Spinal cord (tissue), 10 donors: ENCODE measurements at places on chromosomes 1 and 21.

GRCh38 chr1:32761253-32761877 is 55.8 kb downstream of the YARS1 start:
- no peak for DNase-seq

DNA sequence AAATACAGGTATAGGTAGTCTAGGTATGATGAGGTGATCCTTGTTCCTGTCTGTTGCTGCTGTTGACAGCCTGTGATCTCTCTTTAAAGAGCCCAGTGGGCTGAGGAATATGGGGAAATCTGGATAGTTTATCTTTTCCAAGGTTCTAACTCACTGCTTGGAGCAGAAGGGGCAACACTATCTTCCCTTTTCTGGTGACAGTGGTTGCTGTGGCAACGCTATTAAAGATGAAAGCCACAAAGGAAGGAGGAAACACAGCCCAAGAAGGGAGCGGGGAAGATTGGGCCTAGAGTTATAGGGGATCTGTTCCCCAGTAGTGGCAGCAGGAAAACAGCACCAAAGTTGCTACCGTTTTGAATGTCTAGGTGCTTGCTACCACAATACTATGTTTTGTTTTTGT is 8.8 kb downstream of the PCP4L1 start:
- no peak for DNase-seq

- DNase-seq: no peak
Observed at GRCh38 chr1:41469706-41470105, 14.8 kb downstream of the EDN2 start.

DNA sequence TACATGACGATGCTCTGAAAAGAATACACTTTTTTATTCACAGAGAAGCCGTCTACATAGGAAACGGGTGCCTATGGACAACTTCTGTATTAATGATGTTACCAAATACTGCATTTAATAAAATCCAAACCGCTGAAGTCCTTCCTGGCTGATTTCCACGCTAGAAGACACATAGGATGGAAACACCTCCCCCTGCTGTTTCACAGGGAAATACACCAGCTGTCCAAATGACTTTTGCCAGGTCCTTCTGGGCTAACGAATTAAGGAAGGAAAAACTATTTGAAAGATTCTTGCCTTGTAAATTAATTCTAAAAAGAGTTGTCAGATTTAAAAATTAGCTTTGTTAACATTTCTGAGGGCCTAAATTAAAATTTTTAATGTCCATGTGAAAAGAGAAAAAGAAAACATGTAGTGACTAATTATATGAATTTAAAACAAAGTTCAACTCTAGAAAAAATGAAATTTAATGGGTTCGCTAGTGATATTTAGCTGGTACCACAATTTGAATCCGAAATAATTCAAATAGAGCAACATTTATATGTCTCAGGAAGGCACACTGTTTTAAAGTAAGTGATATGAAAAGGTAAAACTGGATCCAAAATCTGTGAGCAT is 146.0 kb downstream of the RERE start:
- peak; percentile 85 for DNase-seq

- no peak for DNase-seq
Observed at GRCh38 chr1:220458936-220459335, 69.0 kb upstream of the MARK1 start.

DNA sequence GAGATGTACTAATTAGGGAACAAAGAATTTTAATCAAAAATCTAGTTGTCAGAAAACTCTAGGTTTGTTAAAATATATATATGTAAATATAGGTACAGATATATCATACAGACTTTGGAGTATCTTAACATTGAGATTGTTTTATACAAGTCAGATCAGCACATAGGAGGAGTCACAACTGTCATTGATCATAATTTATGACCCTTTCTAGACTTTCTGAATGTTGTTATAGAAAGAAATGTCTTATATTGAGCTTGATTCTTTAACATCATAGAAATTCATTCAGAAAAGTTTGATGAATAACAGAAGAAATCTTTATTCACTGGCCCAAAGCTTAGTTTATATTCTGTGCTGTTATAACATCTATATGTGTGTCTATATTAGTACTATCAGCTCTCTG is 185.8 kb downstream of the SDCCAG8 start:
- DNase-seq: no peak

GRCh38 chr1:171488190-171488929 is 3.0 kb downstream of the PRRC2C start:
- no peak for DNase-seq

DNA sequence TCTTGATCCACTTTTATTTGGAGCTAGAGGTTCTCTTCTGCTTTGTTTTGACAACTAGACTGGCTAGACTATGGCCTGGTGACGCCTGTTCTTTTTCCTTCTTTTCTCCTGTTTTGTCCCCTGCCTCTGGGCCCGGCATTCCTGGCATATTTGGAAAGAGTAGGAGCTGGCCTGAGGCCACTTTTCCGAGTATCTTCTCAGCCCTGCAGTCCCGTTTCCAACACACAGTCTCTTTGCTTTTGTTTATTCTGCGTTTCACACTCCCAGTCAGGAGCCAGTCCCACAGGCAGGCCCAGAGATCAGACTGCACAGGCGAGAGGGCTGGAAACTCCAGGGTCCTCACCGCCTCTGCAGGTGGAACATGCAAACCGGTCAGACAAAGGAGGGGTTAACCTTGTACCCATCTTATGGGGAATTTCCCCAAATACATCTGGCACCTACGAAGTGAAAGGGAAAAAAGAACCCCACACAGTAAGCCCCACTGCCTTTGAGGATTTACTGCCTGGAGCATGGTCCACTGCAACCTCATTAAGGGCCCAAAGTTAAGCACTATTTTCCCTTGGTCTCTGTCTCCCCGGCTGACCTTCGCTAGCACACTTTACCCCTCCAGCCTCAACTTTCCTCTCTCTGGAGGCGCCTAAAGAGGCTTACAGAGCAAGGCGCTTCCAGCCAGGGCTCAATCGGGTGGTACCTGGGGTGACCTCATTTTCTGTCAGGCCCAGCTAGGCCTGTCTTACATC is 141.1 kb downstream of the TOMM20 start:
- no peak for DNase-seq

- DNase-seq: no peak
Observed at GRCh38 chr1:209787551-209787950, 3.2 kb upstream of the C1orf74 start.

- no peak for DNase-seq
Observed at GRCh38 chr1:59355361-59355760, 58.5 kb downstream of the FGGY start.

- no peak for DNase-seq
Observed at GRCh38 chr1:193555662-193556441, 369.4 kb upstream of the B3GALT2 start.

- no peak for DNase-seq
Observed at GRCh38 chr1:19646377-19647319, 2.5 kb downstream of the NBL1 start.

- no peak for DNase-seq
Observed at GRCh38 chr1:184940226-184940625, 34.1 kb downstream of the NIBAN1 start.

DNA sequence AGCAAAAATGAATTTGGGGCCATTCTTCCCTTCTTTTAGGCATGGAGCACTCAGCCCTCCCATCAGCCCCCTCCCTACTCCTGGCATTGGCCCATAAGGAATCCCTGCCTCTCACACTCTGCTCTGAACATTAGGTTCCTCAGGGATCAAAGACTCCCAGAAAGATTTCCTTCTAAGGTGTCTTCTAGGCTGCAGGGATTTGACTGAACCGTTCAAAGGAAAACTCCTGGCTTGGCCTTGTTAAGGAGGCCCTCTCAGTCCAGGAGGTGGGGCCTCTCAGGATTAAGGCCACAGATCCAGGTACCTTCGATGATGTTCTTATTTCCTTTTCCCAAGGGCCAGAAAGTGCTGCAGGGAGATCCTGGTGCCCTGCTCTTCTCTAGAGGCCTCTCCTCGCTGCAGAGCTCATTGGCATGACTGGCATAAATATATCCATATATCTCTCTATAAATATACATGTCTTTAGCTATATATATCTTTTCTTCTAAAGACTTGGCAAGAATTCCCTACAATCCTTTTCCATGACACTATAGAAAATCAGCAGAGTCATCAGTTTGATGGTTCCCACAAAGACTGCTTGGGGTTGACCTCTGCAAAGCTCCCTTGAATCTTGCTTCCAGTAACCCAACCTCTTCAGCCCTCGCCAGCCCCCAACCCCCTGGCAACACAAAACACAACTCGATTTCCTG is 59.1 kb downstream of the PLXNA2 start:
- DNase-seq: no peak

DNA sequence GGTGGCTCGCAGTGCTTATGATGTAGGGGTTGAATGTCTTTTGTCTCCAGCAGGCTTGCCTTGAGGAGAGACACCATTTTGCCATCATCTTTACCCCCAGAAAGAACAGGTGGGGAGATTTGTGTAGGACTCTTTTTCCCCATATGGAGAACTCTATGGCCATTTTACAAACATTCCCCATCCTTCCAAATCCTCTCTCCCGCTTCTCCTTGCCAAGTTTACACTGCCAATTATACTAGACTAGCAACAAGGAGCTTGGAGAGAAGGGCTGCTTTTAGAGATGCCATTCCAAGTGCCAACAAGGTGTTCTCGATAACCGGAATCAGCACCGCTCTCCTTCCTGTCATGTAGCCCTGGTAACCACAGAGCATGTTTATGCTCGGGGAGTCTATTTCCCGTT is 233.1 kb downstream of the CAMTA1 start:
- no peak for DNase-seq

DNA sequence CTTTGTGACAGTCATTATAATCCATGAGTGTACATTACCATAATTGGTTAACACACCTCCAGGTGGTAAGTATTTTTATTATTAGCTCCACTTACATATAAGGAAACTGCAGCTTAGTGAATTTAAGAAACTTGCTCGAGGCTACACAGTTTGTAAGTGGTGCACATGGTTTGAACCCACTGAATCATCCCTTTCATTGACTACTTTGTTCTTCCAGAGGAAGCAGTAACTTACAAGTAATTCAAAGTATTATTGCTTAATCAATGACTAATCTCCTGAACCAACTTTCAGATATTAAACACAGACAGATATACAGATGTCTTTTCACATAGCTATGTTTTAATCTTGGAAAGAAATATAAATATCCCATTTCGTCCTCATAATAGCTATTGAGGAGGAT is 18.7 kb upstream of the CLDN8 start:
- DNase-seq: no peak

DNA sequence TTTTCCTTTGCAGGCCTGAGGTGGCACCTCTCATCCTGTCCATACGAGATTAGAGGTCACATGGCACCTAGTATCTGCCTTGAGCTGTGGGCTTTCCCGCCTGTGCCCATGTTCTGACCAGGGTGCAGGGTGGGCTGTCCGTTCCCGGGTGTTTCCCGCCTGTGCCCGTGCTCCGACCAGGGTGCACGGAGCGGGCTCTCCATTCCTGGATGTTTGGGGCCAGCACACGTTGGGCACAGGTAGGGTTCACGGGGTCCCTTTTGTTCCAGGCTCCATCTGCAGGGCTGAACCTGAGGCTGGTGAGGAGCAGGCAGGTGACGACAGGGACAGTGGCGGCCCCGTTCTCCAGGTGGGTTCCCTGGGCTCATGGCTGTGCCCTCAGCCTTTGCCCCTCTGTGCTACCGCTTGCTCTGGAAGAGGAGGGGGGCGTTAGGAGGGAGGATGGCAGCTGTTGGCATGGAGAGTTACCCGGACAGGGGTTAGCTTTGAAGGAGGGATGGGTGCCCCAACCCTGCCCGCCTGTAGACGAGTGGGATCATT is 10.0 kb downstream of the RRP1 start:
- no peak for DNase-seq

DNA sequence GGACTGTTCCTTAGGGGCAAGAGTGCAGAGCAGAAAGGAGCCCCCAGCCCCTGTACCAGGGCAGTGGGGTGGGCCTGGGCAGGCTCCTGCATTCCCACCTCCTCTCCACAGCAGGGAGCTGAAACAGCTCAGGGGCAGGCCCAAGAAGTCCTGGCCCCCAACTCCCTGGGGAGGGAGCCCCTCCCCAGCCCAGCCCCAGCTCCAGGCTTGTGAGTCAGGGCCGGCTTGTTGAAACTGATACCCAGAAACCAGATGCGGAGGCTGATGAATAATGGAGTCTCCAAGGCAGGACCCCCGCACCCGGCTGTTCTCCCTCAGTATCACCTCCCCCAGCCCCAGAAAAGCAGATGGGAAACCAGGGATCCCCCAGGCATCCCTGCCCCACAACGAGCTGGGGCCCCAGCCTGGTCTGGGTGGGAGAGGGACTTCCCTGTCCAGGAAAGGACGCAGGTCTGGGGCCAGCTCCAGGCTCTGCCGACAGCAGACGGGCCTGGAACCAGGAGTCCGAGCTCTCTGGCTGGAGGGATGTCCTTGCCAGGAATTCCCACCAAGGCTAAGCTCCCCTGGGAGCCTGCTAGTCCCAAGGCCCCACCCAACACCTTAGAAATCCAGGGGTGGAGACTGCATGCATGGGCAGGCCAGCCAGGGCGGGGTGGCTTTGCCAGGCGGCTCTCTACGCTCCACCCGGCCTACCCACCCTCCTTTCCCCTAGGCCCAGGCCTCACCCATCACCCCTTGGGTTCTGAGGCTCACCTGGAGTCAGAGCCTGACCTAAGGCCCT is 2.7 kb downstream of the PLEKHG5 start:
- no peak for DNase-seq

- no peak for DNase-seq
Observed at GRCh38 chr1:181392613-181393220, 90.6 kb upstream of the CACNA1E start.

DNA sequence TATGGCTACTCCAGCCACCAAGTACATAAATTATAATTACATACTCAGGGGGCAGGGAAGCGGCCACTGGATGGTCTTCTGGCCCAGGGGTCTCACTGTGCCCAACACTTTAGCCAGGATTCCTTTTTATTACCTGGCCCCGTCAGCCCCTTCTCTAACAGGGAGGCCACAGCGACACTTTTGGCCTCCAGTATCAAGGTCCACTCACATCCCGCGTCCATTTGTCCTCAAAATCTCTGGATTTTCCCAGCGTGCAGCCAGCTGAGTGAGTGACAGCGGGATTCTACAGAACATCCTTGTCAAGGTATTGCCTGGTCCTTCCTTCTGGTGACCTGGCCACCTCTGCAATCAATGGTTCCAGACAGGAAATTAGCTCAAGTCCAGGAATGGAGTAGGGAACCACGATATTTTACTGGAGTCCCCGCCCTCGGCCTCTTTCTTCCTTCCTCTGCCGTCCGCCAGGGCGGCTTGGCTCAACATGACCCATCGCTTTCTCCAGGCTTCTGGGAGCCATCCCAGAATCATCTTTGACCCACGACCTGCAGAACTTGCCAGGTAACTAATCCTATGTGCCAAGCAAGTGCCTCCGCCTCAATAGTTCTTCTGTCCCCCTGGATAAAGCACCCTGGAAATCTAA is 2.7 kb upstream of the COL6A2 start:
- no peak for DNase-seq

- DNase-seq: no peak
Observed at GRCh38 chr1:162256287-162256686, 120.4 kb downstream of the SPATA46 start.

GRCh38 chr1:236568285-236568894 is 35.9 kb downstream of the HEATR1 start:
- DNase-seq: no peak
